ENCODE measurements at places on chromosomes 5 and 9. TPM values are rescaled to one million over a fixed set of nuclear protein-coding genes. Genes with fewer than 3 reads are reported as not detected.

The LRRC19 gene
- polyA plus RNA-seq, result not detected

The PCDHGC5 gene
- not detected for polyA plus RNA-seq

The GPRIN1 gene
- polyA plus RNA-seq, result 0.46 TPM

DNA sequence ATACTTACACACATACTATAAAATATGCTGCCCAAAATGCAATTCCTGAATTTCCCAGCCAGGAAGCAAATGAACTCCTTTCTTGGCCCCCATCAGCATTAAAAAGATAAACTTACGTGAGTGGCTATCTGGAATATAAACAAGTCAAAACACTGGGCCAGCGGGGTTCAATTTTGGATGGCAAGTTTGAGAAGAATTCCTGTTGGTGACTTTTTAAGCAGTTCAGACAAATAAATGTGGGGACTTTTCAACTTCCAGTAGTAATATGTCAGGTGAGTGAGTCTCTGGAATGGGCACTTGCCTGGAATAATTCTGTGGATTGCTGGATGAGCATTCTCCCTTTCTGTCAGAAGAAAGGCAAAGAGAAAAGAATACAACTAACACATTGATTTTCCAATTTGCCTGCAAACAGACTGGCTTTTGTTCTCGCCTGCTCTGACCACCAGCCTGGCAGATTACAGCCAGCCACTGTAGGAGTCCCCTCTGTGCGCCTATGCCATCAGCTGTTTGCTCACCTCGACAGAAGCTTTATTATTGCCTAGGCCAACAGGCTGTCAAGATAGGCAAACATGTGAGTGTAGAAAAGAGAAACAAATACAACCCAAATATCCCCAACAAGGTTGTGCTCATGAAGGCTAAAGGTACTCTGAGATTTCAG lies 78.6 kb downstream of the MRPS27 start:
- DNase-seq, result no peak
- H3K27me3 ChIP-seq, result no peaks in the 10 kb centered on the region
- peaks cover 13% of the 10 kb centered on the region for H3K36me3 ChIP-seq
- no peak overlapping the region for H3K4me3 ChIP-seq

GRCh38 chr5:81246697-81247096 lies 13.6 kb downstream of the CKMT2 start:
- H3K4me1 ChIP-seq, result peaks cover 13% of the 10 kb centered on the region
- H3K36me3 ChIP-seq, result no peaks in the 10 kb centered on the region
- H3K4me3 ChIP-seq, result no peak overlapping the region
- no peak for DNase-seq
- peak overlapping the region; percentile 40 for H3K27ac ChIP-seq
- H3K27me3 ChIP-seq, result no peaks in the 10 kb centered on the region

DNA sequence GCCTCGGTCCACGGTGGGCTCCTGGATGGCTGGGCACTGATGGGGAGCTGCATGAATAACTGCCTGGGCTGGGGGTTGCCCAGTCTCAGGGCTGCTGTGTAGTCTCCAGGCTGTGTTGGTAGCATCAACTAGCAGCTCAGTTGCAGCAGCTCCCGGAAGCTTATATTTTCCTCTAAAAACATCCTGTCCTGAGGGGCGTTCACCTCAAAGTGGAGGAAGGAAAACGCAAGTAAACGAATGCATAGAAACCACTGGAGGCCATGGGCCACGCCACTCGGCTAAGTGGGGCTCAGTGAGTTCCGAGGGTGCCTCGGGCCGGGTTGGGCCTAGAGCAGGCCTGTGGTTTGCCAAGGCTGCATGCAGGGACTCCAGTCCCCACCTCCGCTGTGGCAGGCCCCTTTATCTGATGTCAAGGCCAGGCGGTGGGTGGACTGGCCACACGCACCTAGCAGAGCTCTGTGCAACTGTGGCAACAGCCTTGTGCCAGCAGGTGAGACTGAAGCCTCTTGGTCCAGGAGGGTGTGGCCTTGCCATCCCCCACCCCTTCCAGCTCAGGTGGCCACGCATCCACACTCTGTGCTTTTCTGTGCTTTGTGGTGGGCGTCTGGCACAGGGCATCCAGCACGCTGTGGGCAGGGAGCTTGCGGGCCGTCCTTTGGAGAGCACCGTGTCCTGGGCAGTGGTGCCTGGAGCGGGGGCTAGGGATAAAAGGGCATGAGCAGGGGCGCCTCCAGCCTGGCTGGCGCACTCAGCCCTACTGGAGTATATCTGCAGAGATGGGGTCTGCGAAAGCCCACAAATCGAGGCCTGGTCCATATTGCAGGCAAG lies 15.1 kb downstream of the TCF7 start:
- no peaks in the 10 kb centered on the region for H3K27me3 ChIP-seq
- H3K4me3 ChIP-seq, result no peak overlapping the region
- H3K36me3 ChIP-seq, result peaks cover 7% of the 10 kb centered on the region
- no peak for DNase-seq

DNA sequence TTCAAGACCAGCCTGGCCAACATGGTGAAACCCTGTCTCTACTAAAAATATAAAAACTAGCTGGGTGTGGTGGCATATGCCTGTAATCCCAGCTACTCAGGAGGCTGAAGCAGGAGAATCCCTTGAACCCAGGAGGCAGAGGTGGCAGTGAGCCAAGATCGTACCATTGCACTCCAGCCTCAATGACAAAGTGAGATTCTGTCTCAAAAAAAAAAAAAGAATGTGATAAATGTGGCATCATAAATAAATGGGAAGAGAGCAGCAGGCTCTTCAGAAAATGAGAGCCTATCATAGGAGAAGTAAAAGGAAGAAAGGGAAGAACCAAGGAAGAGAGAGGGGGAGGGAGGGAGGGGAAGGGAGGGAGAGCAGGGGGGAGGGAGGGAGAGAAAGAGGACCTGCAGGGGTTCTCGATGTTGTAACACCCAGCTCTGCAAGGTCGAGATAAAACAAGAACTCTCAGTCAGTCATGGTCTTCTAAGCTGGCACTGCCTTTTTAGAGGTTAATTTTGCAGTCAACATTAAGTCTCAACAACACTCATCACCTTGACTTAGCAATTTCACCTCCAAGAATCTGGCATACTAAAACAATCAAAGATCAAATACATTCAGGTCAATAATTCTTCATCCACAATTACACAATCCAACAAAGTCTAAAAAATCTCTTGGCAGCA lies 68.7 kb upstream of the SIMC1 start:
- no peak overlapping the region for H3K27ac ChIP-seq
- peaks cover 11% of the 10 kb centered on the region for H3K27me3 ChIP-seq
- no peak for DNase-seq
- H3K36me3 ChIP-seq, result no peaks in the 10 kb centered on the region
- no peak overlapping the region for H3K4me3 ChIP-seq
- H3K4me1 ChIP-seq, result peaks cover 6% of the 10 kb centered on the region

- no peaks in the 10 kb centered on the region for H3K27me3 ChIP-seq
- peaks cover 30% of the 10 kb centered on the region for H3K4me1 ChIP-seq
- DNase-seq, result peak; percentile 74
- peak overlapping the region; percentile 62 for H3K27ac ChIP-seq
Observed at GRCh38 chr9:98917746-98918487, 25.8 kb upstream of the COL15A1 start.

GRCh38 chr5:25020454-25020853 lies 375.7 kb upstream of the CDH10 start:
- no peaks in the 10 kb centered on the region for H3K27me3 ChIP-seq
- no peak overlapping the region for H3K27ac ChIP-seq
- H3K36me3 ChIP-seq, result no peaks in the 10 kb centered on the region

DNA sequence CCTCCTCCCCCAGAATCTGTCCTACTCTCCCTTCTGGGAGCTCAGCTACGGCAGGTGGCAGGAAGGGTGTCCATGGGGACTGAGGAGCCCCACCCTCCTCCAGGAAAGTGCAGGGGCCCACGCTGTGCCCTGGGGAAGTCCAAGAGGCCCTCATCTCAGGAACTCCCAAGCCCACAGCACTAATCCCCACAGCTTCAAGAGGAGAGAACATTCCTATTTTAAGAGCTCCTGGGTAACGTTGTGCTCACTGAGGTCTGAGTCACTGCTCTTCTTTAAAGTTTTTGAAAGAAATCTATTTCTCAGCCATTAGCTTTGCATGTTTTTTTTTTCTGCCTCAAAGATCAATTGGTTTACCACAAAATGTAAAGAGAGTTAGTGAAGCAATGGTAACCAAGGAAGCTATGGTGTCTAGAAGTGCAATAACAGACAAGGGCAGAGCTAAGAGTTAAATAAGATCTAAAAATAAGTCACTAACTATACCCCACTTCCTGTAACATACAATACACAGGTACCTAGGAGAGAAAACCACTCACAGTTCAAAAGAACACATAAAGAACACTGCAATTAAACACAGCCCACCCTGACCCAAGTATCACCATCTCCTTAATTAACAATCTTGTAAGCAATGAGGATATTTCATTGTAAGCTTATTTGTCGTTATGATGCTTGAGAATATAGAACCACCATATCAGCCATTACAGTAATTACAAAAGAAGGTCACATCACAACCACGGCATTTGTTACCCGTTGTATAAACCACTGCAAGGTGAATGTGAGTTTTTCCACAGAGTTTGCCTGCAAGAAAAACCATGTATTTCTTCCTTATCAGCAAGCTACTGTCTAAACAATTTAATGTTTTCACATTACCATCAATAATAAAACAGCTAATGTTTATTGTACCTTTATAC lies 382.3 kb upstream of the SLC30A5 start:
- DNase-seq, result no peak
- no peak overlapping the region for H3K27ac ChIP-seq
- H3K36me3 ChIP-seq, result no peaks in the 10 kb centered on the region
- no peaks in the 10 kb centered on the region for H3K27me3 ChIP-seq
- no peak overlapping the region for H3K4me3 ChIP-seq

DNA sequence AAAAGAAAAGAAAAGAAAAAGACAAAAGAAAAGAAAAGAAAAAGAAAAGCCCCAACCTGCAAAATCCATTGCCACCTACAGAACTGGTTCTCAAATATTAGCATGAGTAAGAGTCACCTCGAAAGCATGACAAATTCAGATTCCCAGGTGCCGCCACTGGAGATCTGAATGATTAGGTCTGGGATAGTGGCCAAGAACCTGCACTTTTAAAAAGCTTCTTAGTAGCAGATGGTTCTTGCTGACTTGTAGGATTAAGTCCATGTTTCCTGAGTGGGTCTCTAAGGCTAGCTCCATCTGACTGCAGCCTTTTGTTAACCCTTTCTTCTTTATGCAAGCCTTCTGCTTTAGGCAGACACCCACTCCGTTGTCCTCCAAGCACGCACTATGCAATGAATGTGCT lies 178.5 kb upstream of the CDH18 start:
- no peak for DNase-seq
- no peak overlapping the region for H3K4me3 ChIP-seq
- no peak overlapping the region for H3K27ac ChIP-seq
- H3K27me3 ChIP-seq, result no peaks in the 10 kb centered on the region

All from stomach (tissue), 19 donors.